Activated B cell treated with CpG ODN at 0.5 μM for 24 hours (primary cell): ENCODE measurements at places on chromosomes 4 and X. TPM values are rescaled to one million over a fixed set of nuclear protein-coding genes. Genes with fewer than 3 reads are reported as not detected.

The CPLX1 gene
- not detected in 2 replicates for total RNA-seq

The HSFX4 gene
- not detected in 2 replicates for total RNA-seq

The ARHGAP10 gene
- 0.42 and 0.60 TPM in 2 replicates for total RNA-seq

The SPCS3 gene
- 106 and 110 TPM in 2 replicates for total RNA-seq

The TBC1D9 gene
- 37.9 and 46.0 TPM in 2 replicates for total RNA-seq

The UCP1 gene
- not detected in 2 replicates for total RNA-seq

The HSFX3 gene
- total RNA-seq = not detected in 2 replicates

The RAB41 gene
- total RNA-seq = not detected in 2 replicates

The RHOXF2 gene
- total RNA-seq = not detected in 2 replicates

The CCDC160 gene
- total RNA-seq = not detected in 2 replicates

The DRP2 gene
- 0.07 TPM in 2 replicates for total RNA-seq

The IL2 gene
- not detected in 2 replicates for total RNA-seq

The FAM9B gene
- total RNA-seq = not detected in 2 replicates

The CLIC2 gene
- 0.44 and 0.80 TPM in 2 replicates for total RNA-seq

The ZNF141 gene
- 36.9 and 47.8 TPM in 2 replicates for total RNA-seq

- no peak for DNase-seq
These were observed 162.2 kb downstream of the BCOR start for GRCh38 chrX:39935411-39936064.

DNA sequence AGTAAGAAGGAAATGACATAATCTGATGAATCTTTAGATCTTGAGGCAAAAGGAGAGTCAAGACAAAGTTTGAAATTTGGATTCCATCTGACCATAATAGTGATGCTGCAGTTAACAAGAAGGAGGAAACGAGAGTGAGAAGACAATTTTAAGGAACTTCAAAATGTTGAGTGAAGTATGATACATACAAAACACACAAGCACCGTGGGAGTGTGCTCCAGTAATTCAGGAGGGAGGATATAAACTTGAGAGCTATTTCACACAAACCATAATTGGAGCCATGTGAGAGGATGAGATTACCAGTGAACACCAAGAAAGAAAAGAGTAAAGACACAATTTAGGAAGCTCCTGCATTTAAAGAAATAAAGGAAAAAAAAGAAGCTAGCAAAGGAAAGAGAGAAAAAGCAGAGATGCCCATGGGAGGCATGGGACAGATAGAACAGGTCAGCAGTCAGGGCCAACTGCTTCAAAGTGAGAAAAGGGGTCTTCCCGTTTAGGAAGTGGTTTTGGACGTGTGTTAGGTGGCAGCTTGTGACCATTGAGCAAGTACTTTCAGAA, 150.7 kb upstream of the SLC7A11 start:
- DNase-seq = no peak

DNA sequence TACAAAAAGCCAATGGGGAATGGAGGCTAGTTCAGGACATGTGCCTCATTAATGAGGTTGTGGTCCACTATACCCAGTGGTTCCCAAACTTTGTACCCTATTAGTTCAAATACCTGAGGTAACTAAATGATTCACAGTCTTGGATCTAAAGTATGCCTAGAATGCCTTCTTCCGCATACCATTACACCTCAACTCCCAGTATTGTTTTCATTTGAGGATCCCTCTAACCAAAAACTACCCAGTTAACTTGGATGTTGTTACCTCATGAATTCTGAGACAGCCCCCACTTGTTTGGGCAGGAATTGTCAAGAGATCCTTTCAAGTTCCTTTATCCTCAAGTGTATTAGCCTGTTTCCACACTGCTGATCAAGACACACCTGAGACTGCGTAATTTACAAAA, 439.2 kb downstream of the PCDH10 start:
- DNase-seq = no peak

GRCh38 chrX:154661170-154661569, 7.8 kb upstream of the CTAG2 start:
- no peak for DNase-seq

DNA sequence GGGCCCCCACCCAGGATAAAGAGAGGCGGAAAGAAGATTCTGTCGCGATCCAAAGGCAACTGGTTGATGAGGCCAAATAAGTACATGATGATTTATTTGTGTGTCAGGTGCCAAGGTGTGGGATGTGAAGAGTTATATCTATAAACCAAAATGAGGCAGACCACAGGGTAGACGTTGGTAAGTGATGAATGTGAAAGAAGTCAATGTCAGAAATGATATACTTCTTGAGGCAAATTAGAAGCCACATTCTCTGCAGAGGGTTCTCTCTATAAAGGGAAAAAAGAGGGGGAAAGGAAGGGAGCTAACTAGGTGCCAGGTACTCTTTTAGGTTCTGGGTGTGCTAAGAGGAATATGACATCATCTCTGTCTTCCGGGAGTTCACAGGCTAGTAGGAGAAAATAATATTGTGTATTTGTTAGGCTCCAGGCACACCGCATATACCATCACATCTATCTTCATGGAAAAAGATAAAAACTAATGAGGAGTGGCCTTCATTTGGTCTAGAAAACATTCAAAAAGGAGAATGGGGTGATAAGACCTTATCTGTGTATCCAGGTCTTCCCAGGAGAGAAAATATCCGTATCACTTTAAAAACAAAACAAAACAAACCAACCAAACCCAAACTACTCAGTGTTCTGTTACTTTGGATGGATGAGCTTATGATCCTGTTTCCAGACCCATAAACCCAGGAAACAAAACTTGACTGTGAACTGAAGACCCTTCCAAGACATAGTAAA, 4.8 kb upstream of the SH2D1A start:
- no peak for DNase-seq

- DNase-seq = no peak
These were observed 134.6 kb upstream of the NPY2R start for GRCh38 chr4:155073852-155074251.

DNA sequence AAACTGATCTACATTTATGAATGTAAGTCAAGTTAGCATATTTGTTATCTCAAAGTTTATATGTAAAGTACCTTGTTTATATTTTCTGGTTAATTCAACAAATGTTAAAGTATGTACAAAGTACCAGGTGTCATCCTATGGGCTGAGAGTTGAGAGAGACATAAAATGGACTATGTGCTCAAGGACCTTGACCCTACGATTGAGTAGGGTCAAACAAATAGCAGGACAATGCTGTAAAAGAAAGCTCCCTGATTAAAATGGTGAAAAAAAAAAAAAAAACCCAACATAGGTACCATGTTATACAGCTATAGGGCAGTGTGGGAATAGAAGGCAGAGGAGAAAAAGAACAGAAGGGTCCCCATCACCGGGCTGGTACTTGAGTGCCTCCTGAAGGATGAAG, 123.4 kb downstream of the CDS1 start:
- no peak for DNase-seq

DNA sequence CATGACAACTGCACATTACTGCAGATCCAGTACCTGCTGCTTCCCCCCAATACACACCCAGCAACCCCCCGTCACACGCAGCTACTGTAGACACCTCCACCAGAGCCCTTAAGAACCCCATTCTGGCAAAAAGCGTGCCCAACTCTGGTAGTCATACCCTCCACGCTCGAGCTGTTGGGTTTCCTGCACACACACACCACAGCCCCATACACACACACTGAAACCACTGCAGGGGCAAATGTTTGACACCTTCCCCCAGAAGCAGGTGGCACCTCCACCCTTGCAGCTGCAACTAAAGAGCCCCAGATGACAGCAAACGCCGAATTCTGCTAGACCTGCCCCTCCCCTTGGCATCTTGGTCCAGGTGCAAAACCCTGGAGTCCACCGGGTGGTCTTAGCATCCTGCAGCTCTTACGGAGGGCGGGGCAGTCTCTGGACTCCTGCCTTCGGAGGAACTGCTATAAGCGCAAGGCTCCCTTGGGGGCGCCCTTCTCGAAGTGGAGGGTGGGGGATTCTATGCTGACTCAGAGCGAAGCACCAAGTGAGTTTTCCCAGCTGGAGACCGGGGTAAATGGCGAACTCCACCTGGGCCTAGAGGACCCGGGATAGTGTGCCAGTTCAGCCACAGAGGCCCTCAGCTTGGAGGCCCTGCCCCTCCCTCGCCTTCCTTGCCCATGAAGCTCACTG, 1.5 kb downstream of the FRMPD3 start:
- DNase-seq = no peak

GRCh38 chr4:118036336-118036735, 2.0 kb downstream of the NDST3 start:
- DNase-seq = no peak

DNA sequence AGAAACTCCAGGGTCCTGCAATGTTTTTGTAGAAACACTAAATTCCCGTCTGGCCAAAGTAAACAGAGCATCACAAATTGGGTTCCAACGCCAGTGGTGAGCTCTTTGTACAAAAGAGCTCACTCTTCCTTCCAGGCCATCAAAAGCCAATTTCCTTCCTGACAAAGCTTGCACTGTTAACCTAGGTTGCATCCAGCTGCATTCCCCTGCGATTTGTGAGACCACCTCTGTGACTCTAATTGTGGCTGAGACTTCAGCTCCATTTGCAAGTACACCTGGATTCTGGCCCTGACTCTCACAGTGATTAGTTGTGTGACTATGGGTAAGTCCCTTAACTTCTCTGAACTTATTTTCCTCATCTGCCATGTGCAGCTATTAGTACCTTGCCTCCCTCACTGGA, 212.5 kb upstream of the CXorf66 start:
- no peak for DNase-seq

DNA sequence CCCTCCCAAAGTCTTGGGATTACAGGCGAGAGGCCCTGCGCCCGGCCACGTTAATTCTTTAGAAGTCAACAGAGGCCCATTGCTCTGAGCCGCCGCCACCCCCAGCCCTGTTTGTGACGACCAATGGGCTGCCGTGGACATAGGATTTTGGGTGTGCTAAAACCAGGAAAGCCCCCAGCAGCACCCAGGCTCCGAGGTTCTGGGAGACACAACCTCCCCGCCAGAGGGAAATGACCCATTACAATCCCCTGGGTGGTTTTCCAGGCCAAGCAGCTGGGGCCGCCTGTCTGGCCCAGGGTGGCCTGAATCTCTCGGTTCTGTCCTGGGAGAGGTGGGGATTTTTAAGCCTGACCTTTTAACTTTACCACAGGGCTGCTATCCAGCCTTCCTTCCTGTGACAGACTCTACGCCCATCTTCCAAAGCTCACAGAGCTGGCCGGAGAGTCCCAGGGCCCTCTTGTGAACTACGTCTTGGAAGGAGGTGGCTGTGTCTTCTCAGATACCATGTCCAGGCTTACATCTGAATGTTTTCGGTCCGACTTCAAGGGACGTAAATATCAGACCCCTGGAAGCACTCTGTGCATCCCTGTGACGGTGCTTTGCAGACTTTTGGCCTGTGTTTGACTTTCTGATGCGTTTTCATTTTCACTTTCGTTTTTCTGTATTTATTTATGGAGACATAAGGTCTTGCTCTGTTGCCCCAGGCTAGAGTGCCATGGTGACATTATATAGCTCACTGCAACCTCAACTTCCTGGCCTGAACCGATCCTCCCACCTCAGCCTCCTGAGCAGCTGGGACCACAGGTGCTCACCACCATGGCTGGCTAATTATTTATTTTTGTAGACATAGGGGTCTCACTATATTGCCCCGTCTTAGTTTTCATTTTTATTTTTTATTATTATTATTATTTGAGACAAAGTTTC, 36.0 kb downstream of the P2RY8 start:
- DNase-seq = peak; percentile 40

- DNase-seq = no peak
These were observed 23.8 kb downstream of the COL25A1 start for GRCh38 chr4:109278594-109279031.

GRCh38 chr4:113502476-113502875, 259.1 kb downstream of the CAMK2D start:
- no peak for DNase-seq

- no peak for DNase-seq
These were observed 139.3 kb downstream of the GPR143 start for GRCh38 chrX:9626379-9626778.

DNA sequence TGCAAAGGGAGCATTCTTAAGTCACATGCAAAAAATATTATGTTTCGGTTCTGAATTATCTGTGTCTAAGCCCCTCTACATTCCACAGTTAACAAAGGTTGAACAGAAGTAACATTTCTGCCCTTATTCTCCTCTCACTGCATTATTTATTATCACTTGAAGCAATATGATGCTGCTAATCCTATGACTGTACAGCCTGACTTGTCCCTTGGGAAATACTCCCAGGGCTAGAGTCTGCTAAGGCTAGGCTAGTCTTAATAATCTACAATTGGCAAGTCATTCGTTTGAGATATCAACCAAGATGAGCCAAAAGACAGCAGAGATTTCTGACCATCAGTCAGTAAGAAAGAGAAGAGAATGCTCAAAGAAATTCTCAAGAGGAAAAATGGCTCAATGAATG, 226.9 kb upstream of the HCCS start:
- no peak for DNase-seq

DNA sequence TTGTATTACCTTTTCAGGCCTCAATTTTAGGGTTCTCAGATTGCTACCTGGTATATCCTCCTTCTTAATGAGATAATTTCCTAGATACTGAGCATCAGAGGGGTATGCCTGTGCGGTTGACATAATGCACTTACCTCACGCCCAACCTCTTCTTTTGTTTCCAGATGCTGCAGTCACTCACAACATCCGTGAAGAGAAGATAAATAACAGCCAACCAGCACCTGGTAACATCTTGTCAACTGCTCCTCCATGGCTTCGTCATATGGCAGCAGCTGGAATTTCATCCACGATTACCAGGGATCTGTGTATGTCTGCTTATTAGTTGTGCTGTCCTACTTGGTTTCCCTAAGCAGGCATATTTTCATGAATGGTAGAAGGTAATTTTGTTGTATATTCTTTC, 16.7 kb downstream of the SAGE1 start:
- no peak for DNase-seq

GRCh38 chrX:97155816-97156215, 272.1 kb downstream of the RPA4 start:
- DNase-seq = no peak

DNA sequence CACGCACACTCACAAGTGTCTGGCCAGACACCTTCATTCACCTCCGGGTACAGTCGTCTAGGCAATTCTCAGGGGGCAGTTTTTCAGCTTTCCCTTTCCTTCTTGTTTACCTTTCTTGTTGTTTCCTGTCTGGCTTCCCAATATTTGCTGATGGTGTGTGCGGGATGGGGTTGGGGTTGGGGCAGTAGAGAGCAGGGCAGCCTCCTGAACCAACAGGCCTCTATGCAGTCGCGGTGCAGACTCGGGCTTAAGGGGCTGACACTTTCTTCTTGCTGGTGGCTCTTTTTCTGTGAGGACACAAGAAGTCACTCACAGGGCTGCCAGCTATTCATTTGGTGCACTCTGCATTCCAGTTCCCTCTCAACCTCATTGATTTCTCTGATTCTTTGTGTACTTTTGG, 56.4 kb downstream of the NBDY start:
- DNase-seq = no peak

DNA sequence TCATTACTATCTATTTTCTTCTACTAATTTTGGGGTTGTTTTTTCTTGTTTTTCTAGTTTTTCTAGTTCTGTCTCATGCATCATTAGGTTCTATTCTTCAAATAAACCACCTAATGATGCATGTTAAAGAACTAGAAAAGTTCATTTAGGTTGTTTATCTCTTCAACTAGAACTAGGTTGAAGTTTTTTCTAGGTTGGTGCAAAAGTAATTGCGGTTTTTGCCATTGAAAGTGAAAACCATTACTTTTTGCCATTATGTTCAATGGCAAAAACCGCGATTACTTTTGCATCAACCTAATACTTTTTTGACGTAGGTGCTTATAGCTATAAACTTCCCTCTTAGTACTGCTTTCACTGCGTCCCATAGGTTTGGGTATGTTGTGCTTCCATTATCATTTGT, 64.4 kb upstream of the SLC7A3 start:
- DNase-seq = no peak

GRCh38 chr4:30172416-30172815, 547.8 kb upstream of the PCDH7 start:
- DNase-seq = no peak

- no peak for DNase-seq
These were observed 22.9 kb downstream of the SHROOM3 start for GRCh38 chr4:76457885-76458284.

GRCh38 chrX:11449613-11450012, 156.4 kb downstream of the AMELX start:
- DNase-seq = no peak
